ENCODE measurements at places on chromosomes 5 and 9.

DNA sequence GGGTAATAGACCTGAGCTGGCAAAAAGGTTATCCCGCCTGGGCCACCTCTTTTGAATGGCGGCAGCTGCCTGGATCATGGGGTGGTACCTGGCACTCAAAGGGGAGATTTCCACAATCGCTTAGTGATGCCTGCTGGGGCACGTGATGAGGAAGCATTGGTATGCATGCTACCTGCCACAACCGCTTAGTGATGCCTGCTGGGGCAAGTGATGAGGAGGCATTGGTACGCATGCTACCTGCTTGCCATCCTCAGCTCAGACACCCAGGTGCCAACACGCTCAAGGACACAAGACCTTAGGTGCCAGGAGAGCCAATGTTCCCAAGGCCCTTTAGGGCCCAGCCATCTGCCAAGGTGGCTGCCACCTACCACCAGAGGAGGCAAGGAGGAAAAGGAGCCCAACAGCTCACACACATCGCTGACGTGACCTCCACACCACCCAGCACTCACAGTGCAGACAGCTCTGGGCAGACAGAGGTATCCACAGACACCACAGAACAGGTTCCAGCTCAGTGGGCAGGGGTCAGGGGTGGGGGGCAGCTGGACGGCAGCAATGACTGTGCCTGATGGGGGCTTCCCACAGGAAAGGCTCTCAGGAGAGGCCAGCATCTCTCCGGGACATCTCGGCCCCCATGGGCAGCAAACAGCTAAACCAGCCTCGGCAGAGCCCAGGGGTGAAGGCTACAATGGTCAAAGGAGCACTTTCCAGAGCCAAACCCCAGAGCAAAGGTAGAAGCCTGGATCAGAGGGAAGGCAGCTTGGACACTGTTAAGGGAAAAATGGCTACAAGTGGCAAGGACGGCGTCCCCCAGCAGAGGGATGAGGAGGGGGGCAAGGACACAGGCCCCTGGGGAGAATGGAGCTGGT, 43.0 kb upstream of the SARDH start:
- no peak for DNase-seq

- DNase-seq, result no peak
Observed at GRCh38 chr5:5343568-5343967, 78.9 kb upstream of the ICE1 start.

GRCh38 chr9:134338394-134339182, 12.3 kb downstream of the RXRA start:
- DNase-seq, result no peak

DNA sequence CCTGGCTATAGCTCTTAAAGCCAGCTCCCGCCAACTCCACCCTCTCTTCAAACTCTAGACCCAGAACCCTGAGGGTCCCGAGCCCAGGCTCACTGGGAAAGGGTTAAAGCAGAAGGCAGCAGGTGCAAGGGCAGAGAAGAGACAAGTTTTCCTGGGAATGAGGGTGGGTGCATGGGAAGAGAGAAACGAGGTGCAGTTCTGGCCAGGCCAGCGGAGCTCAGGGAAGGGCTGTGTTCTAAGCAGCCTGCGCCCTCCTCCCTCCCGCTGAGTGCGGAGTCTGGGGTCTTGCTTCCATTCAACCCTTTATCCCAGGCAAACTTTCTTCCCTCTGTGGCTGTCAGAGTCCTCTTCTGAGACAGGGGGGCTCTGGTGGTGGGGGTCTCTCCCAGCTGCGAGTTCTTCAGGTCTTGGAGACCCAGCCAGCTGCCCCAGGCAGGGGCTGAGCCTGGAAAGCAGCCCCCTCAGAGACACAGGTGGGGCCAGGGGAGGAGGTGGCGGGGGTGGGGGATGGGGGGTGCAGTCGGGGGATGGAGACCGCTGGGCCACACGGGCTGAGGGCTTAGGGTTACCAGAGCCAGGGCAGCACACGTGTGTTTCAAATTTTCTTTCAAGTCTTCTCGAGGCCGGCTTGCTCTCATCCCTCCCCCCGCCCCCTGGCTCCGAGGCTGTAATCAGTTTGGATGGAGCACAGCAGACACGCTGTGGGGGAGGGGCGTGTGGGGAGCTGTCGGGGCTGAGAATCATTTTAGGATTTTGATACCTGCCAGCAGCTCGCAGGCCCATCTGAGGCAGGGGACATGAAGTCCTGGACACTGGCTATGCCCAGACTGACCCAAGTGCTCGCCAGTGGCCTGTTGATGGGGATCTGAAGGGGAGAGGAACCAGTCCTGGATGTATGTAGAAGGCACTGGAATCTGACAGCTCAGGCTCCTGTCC, 169.6 kb upstream of the SMIM23 start:
- no peak for DNase-seq

GRCh38 chr5:116420540-116420939, 154.1 kb downstream of the SEMA6A start:
- no peak for DNase-seq

DNA sequence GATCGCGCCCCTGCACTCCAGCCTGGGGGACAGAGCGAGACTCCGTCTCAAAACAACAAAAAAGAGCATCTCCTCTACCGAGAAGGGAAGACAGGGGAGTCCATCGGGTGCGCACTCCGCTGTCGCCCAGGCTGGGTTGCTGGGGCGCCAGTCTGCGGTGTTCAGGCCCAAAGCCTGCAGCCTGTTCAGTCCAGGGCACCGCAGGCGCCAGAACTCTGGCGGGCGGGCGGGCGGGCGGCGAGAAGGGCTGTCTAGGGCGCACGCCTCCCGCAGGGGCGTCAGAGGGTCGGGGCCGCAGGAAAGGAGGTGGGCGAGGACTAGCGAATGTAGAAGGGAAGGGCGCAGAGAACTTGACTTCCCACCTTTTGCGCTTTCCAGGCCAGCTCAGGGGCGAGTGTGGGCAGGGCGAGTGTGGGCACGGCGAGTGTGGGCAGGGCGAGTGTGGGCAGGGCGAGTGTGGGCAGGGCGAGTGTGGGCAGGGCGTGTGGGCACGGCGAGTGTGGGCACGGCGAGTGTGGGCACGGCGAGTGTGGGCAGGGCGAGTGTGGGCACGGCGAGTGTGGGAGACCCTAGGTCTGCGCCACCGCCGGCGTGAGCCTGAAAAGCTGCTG, 10.5 kb downstream of the PROP1 start:
- DNase-seq, result no peak

DNA sequence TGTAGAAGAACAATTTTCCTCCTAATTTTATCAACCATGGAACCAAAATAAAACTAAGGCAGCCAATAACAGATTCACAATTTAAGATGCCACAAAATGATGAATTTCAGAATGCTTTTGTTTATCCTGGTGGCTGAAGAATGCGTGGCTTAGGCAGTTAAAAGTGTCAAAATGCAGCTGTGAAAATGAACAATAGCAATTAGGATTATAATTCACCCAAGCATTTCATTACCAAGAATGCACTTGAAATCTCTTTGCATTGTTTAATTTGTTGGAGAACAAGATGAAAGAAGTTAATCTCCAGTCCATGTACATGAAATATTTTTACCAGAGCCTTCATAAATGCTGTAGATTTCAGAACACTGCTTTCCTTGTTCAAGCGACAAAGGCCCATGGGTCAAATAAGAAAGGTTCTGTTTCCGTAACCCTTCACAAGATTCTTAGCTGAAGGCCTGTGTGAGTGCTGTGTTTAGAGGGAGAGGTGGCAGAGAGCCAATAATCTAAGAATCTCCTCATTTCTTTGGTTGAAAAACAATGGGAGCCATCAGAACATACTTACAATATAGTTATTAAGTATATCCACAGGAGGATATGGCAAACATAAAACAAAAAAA, 39.3 kb downstream of the CLINT1 start:
- no peak for DNase-seq

GRCh38 chr5:53298841-53299240, 181.6 kb upstream of the FST start:
- no peak for DNase-seq

DNA sequence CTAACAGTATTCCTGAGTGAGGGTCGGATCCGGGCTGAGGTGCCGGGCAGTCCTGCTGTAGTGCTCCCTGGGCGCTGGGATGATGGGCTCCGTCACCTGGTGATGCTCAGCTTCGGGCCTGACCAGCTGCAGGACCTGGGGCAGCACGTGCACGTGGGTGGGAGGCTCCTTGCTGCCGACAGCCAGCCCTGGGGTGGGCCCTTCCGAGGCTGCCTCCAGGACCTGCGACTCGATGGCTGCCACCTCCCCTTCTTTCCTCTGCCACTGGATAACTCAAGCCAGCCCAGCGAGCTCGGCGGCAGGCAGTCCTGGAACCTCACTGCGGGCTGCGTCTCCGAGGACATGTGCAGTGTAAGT, 15.2 kb downstream of the CRB2 start:
- DNase-seq, result no peak

- no peak for DNase-seq
Observed at GRCh38 chr5:122263352-122264030, 48.5 kb upstream of the SNCAIP start.

GRCh38 chr5:83472508-83473345, 1.2 kb downstream of the VCAN start:
- no peak for DNase-seq

DNA sequence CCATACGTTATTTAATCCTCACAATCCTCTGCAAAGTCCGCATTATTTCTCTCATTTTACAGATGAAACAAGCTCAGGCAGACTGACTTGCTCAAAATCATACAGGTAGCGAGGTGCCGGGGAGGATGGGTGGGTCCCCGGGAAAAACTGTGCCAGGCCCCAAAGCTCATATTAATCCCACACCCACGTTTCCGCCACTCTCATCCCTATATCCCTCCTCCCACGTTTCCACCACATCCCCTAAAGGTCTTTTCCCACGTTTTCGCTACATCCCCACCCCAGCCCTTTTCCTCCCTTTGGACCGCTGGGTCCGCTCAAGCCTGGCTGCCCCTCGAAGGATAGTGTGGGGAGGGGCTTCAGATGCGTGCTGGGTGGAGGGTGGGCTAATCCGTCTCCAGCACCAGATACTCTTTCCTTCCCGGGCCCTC, 434 bp upstream of the FSD1L start:
- DNase-seq, result no peak

- DNase-seq, result no peak
Observed at GRCh38 chr9:129273136-129273895, 95.3 kb upstream of the IER5L start.

- DNase-seq, result no peak
Observed at GRCh38 chr5:81936750-81937149, 35.1 kb upstream of the ATG10 start.

GRCh38 chr5:132256086-132256782, 1.3 kb upstream of the PDLIM4 start:
- DNase-seq, result no peak

GRCh38 chr9:112863214-112863613, 27.5 kb downstream of the SLC46A2 start:
- no peak for DNase-seq
